ENCODE measurements at places on chromosomes 6 and 20. TPM values are rescaled to one million over a fixed set of nuclear protein-coding genes. Genes with fewer than 3 reads are reported as not detected.

Gene PGBD1
- total RNA-seq, result 11.6 TPM

Gene CTAGE9
- not detected for total RNA-seq

Gene OPRL1
- 0.46 TPM for total RNA-seq

DNA sequence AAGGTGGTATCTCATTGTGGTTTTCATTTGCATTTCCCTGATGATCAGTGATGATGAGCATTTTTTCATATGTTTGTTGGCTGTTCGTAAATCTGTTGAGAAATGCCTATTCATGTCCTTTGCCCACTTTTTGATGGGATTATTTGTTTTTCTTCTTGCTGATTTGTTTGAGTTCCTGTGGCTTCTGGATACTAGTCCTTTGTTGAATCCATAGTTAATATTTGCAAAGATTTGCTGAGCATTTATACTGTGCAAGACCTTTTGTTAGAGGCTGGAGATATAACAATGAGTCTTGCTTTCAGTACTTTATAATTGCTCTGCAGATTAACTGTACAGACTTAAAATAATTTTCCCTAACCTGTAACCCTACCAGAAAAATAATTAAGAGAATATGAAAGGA is 35.6 kb downstream of the PDE7B start:
- DNase-seq, result no peak

- DNase-seq, result no peak
Measured at GRCh38 chr6:6486595-6486994, 101.9 kb upstream of the LY86 start.

Gene CRISP2
- total RNA-seq, result not detected

Gene LRFN2
- 22.3 TPM for total RNA-seq

GRCh38 chr20:3464166-3464565 is 6.7 kb upstream of the ATRN start:
- DNase-seq, result no peak

DNA sequence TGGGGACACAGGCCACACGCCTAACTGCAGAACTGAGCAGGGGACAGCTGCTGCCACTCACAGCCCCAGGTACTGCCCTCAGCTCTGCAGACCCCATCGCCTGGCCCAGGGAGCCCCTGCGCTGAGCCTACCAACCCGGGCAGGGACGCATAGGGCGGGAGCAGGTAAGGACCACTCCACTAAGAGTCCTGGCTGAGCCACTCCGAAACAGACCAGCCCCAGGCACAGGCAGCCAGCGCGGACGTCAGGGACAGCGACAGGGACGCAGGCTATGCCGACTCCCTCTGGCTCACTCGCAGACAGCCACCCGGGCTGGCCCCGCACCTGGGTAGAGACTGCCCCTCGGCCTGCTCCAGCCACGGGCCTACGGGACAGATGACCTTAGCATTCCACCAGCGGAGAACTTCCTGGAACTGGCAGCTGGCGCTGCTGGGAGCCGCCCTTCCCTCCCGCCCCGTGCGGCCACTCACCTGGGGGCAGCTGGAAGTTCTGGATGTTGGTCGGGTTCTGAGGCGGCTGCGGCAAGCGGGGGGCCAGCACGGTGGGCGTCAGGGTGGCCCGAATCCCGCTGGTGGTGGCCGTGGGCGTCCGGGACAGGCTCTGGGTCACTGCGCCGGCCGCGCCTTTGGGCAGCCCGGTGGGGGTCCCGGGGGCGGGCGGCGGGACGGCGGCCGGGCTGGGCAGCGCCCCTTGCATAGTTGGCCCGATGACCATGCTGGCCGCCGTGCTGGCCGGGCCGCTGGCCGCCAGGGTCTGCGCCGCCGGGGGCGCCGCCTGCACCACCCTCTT is 1.5 kb downstream of the TAF4 start:
- no peak for DNase-seq

DNA sequence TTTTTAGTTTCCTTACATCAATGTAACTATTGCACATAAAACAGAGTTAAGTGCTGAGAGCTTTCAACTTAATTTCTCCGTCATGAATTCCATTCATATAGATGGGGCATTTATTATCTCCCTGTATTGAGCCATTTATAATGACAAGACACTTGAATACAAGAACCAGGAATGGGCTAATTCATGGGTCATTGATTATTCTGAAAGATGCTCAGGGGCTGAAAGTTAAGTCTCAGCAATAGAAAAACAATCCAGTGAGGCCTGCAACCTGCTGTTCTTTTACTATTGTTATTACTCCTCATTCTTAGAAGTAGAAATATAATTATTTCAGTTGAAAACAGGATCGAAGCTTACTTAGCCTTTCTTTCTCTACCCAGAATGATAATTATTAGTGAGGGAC is 307.7 kb downstream of the MMUT start:
- no peak for DNase-seq

DNA sequence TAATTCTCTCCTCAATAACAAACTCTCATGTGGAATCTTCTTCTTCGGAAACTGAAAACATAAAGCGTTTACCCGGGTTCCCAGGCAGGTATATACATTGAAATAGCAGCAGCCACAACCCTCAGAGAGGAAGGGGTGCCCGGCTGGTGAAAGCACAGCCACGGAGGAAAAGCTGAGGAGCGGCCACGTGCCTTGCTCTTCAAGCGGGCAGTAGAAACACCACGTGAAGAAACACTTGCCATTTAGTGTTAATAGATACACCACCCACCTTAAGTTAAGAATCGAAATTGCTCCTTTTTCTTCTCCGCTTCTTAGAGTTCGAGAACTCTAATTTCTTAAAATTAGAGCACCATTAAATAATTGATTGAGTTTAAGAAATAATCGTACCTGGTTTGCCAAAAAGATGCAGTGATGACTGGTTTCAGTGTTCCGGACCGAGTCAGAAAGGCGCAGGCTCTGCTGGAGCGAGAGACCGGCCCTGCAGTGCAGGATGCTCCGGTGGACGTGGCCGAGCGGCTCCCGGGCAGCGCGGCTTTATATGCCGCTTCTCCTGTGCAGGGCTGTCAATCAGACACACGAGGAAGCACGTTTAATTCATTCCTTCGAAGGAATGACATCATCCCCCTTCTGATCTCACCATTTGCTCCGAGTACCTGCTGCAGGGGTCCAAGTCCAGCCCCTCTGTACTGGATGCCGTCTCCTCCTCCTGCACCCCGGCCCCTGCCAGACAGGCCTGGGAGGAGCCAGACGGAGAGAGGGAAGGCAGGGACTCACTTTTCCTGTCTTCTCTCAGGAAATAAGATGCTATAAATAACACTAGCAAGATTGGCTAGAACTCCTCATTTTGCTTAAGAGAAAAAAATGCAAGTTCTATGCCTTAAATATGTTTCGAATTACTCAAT is at the start of gene THBS2:
Gene THBS2, minus strand, starts transcription at position 510 of the 902 bp plus-strand sequence. CDS start 3,062 bp downstream, outside the sequence.
- no peak for DNase-seq

DNA sequence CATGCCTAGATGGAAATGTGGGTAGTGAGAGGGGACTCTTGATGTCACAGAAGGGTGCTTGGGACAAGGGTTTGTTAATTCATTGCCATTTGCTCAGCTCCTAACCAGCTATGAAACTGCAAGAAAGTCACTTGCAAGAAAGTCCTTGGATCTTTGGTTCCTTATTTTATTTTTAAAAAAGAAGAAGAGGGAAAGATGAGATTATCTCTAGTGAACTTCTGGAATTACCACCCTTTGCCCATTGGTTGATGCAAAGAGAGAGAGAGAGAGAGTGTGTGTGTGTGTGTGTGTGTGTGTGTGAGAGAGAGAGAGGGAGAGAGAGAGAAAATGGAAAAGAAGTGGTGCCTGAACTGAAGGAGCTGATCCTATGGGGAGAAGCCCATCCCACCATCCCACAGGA is 4.6 kb upstream of the SFT2D1 start:
- DNase-seq, result no peak

DNA sequence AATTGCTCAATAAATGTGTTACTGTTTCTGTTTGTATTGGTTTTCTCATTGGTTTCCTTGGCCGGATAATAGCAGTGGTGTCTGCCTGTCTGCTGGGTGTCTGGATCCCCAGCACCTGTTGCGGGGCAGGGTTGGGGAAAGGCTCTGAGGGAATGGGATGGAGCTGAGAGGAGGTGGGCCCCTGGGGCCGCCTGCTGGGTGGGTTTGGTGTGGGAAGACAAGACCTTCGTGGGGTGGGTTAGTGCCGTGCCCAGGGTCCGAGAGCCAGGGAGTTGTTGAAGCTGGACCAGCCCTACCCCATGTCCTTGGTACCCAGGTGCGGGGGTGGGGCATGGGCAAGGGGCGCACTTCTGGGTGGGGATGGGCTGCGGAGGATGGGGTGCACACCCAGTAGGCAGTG is 4.0 kb downstream of the SS18L1 start:
- no peak for DNase-seq

Gene TRMT11
- 29.1 TPM for total RNA-seq

Gene BPIFA1
- total RNA-seq, result not detected

Gene SPDEF
- 0.22 TPM for total RNA-seq

Gene SLC22A7
- total RNA-seq, result not detected

Gene LRRC73
- 0.94 TPM for total RNA-seq

Gene CYP39A1
- total RNA-seq, result 0.17 TPM

Gene DEFB123
- total RNA-seq, result not detected

- DNase-seq, result no peak
Measured at GRCh38 chr6:14456941-14457340, 339.4 kb downstream of the CD83 start.

GRCh38 chr6:44849806-44850205 is 462.3 kb downstream of the CDC5L start:
- no peak for DNase-seq

DNA sequence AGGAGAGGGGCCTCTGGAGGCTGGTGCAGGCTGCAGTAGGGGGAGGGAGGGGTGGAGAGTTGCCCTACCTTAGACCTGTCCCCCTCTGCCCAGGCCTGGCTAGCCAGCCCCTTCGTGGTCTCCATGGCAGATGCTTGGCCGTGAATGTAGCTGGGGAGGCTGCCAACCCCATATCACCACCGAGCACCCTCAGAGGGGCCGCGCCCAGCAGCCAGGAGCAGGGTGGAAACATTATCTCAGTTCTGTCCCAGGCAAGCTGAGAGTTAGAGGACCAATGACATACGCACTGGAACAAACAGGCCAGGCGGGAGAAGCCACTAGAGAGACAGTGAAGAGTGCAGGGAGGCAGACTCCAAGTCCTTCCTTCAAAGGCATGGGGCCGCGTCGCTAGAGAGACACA is 66.5 kb downstream of the LRFN2 start:
- DNase-seq, result no peak

- DNase-seq, result no peak
Measured at GRCh38 chr6:111520524-111520923, 37.5 kb upstream of the REV3L start.

DNA sequence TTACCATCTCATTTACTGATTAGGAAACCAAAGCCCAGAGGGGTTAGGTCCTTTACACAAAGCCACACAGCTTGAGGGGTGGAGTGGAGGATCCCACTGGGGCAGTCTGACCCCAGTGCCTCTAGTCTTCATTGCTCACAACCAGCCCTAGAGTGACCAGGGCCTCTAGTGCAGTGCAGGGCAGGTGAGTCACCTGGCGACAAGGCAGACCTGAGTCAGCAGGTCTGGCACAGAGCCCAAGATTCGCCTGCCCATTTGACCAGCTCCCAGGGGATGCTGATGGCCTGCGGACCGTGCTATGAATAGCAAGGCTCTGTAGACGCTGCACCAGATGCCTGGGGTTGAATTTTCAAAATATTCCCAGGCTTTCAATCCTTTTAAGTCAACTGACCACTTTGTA is 29.9 kb downstream of the CDH26 start:
- DNase-seq, result no peak

Gene LTA
- not detected for total RNA-seq

- no peak for DNase-seq
Measured at GRCh38 chr6:12423832-12424231, 133.7 kb downstream of the EDN1 start.

- DNase-seq, result no peak
Measured at GRCh38 chr6:18242062-18242851, 22.1 kb downstream of the DEK start.

DNA sequence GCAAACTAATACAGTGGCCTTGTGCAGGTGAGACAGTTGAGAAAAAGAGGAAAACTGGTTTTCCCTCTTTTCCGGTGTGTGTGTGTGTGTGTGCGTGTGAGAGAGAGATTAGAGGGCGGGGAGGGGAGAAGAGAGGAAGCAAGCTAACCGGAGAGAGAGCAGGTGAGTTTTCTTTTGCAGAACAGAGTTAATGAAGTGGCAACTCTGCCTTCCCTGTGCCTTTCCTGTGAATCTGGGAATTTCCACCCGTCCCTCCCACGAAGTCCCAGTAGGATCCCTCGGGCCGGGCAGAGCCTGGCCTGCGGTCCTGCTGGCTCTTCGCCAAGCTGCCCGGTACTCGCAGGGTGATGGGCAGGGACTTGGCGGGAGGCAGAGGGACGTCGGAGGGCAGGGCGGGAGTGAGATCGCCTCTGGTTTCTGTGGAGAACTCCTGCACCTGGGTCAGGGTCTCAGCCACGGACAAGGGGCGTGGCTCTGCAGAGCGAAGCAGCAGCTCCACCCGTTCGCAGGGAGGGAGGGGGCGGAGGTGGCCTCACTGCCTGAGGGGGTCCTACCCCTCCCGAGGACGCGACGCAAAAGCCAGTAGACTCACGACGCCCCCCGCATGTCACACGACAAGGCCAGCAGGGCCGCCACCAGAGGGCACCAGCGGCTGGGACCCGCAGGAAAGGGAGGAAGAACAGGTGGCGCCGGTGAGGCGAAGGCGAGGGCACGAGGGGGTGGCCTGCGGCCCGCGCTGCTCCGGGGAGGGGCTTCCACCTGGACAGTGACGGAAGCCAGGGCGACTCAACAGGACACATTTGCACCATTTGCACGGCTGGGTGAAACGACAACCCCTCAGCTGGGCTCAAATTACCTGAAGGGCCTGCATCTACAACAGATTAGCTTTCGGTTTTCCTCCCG is 51.2 kb upstream of the RNF182 start:
- peak; percentile 80 for DNase-seq

DNA sequence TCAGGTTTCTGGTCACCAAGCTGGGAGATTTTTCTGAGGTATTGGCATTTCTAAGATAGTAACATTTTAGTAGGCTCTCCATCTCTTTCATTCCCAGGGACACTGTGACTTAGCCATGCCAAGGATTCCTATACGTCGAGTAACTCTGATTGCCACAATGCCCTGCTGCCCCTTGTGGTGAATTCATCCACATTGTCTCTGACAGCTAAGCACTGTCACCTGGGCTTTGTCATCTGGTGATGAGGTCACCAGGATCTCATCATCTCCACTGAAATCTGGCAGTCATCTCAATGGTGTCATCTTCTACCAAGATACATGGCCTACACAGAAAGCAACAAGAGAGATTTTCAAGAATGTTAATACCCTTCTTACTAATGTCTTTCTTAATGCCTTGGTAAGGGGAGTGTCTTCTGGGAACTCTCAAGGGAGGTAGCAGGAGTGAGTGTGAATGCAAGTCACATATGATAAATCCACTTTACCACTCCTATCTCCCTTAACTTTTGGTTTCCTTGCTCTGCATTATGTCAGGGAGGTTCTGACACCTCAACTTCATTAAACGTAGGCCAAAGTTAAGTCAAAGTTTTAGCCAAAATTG is 246.7 kb downstream of the CD109 start:
- DNase-seq, result peak; percentile 7

- no peak for DNase-seq
Measured at GRCh38 chr20:37347347-37347823, 1.4 kb downstream of the SRC start.

DNA sequence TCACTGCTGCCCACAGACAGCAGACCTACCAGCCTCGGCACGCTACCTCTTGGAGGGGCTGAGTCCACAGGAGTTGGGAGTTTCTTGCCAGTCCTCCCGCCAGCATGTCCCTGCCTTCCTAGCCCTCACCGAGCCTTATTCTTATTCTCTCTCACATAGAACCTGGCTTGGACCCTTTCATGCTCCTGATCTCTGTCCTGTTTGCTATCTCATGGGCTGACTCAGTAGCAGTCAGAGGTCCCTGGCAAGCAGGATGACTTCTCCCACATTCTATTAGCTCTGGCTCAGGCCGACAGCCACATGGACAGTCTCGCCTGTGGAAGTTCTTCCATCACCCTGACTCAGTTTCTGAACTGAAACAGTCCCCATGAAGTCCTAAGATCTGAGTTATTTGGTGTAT is 313.2 kb upstream of the RNF24 start:
- DNase-seq, result no peak
